ENCODE measurements at places on chromosomes 2 and 18. TPM values are rescaled to one million over a fixed set of nuclear protein-coding genes. Genes with fewer than 3 reads are reported as not detected.

Gene STK36
- 17.8 TPM for total RNA-seq

- no peak for DNase-seq
These were observed 26.3 kb downstream of the ATP8B1 start for GRCh38 chr18:57776767-57777166.

Gene VAMP5
- 14.0 TPM for total RNA-seq

Gene CIAO1
- total RNA-seq, result 56.0 TPM

DNA sequence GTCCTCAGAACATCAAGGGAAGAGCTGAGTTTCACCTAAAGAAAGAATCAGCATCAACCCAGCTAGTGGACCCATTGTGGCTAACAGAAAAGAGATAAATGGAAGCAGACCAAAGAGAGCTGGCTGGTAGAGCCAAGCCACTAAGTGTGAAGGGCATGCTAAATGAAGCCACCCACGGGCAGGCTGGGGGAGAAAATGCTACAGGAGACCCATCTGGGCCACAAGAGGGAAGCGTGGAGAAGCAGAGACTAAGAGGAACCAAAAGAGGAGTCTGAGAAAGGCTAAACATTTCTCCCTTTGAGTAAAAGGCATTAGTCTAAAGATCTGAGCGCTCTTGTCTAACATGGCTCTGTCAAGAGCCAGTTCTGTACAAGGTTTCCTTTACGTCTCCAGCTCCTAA is 15.8 kb downstream of the CWC22 start:
- DNase-seq, result no peak

Gene LIMS4
- total RNA-seq, result 0.40 TPM

DNA sequence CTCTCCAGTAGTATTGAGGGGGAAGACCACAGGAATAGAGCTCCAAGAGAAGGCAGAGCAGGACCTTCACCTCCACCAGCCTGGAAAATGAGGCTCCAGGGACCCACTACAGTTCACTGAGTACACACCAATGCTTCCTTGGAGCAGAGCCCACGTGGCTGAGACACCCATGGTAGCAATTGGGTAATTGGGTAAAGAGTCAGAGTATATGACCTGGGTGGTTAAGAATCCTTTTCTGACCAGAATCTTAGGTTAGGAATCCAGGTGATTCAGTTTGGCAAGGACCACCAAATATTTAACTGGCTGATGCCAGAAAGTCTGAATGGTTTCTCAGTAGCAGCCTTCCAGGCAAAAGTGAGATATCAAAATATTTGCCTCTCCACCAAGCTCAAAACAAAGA is 107.7 kb downstream of the MDH1 start:
- no peak for DNase-seq

- no peak for DNase-seq
These were observed 27.1 kb upstream of the BARD1 start for GRCh38 chr2:214836568-214836967.

DNA sequence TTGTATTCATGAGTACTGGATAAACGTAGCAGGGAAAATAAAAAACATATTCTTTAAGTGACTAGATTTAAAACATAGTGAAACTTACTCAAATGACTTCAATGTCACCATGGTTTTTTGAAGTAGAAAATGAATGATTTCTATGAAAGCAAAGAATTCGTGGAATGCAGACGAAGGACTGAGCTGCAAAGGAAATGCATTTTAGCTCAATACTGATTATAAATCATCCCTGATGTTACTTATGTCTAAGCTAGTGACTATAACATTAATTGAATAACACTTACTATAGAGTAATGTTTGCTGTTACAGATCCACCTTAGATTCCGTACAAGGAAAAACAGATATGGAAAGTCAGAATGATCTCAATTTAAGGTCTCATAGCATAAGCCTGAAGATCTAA is 1257.7 kb upstream of the CDH2 start:
- DNase-seq, result no peak

DNA sequence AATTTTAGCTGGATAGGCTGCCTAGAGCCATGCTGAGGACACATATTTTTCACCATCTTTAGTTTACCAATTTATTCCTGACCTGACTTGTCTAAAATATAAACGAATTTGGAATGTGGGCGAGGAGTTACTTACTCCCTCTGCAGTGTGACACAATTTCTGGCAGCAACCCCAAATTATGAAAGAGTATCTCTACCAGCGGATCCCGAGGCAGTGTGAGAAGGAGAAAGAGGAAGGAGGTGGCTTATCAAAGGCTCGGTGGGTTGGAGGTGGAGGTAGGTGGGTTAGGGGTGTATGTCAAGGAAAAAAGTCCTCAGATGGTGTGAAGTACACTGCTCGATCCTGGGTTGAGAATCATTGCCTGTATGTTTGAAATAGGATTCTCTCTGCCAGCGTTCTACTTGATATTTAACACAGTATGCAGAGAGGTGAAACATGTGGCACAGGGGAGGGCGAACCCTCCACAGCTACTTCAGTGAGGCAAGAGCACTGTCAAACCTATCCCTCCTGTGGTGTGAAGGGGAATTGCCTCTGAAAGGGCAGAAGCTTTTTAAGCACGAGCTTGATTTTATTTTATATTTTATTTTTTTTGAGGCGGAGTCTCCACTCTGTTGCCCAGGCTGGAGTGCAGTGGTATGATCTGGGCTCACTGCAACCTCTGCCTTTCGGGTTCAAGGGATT is 76.0 kb downstream of the RFTN2 start:
- DNase-seq, result no peak

DNA sequence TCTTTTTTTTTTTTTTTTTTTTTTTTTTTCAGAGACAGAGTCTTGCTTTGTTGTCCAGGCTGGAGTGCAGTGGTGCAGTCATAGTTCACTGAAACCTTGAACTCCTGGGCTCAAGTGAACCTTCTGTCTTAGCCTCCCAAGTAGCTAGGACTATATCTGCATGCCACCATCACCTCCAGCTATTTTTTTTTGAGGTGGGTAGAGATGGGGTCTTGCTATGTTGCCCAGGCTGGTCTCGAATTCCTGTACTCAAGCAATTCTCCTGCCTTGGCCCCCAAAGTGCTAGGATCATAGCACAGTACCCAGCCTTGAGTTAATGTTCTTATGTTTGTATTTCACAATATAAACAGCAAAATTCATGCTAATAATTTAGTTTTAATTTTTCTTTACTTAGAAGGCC is 62.9 kb upstream of the IGFBP2 start:
- no peak for DNase-seq

Gene LAMA3
- 31.9 TPM for total RNA-seq

Gene CLEC4F
- total RNA-seq, result 0.12 TPM

DNA sequence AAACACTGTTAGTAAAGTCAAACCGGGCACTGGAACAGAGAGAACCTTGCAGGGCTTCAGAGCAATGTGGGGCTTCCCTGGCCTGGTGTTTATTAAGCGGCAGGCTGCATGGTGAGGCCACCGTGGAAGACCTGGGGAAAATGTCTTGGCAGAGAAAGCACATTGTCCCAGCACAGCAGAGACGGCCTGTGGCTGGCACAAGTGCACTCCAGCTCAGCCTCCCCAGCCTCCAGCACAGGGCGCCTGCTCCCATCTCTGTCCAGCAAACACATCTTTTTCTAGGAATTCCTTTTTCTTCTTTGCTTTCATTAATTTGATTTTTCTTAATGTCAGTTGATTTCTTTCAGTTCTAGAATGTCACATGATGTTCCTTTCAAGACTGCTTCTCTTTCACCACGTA is 138.2 kb upstream of the NFATC1 start:
- no peak for DNase-seq

DNA sequence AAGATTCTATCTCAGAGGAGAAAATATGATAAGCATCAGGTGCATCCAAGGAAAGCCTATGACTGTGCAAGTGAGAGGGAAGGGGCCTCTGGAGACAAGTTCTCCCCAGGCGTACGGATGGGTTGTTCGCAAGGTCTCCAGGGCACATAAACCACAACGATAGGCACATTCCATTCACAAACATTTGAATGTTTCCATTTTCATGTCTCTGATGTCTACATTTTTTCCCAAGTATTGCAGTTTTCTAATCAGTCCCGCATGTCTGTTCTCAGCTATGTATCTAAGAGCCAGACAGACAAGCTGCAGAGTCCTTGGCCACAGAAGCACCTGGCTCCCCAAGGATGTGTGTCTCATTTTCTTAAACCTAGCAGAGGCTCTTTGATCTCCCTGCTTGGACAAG is 28.0 kb downstream of the OSR1 start:
- DNase-seq, result no peak

Gene FZD7
- 2.3 TPM for total RNA-seq

DNA sequence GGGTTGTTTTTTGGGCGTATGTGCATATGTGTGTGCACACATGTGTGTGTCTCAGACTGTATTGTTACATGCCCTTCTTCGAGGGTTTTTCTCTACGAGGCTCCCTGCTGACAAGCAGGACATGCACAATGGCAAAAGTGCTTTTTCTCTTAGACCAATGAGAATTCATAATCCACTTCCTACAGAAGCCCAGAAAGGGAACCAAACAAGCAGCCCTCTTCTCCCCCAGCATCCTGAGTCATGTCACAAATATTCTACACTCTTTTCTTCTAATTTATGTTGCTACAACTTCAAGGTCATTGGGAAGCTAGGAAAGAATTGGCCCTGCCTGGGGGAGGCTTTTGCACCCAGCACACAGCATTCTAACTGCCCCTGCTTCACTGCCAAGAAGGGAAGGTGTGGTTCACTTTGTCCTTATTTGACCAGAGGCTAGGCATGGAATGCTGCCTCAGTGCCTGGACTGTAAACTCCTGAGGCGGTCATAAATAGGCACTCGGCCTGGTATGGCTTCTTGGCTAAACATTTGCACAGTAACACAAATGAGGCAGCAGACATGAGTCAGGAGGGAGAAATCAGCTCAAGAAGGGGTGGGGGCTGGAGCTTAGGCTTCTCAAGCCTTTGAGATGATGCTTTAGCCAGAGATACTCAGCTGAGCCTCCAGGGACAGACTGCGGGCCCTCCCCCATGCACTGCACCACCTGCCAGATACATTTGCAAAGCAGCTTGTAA is 92.7 kb upstream of the KLF7 start:
- DNase-seq, result peak; percentile 56

Gene HTR2B
- not detected for total RNA-seq

Gene KCNS3
- total RNA-seq, result 17.5 TPM

DNA sequence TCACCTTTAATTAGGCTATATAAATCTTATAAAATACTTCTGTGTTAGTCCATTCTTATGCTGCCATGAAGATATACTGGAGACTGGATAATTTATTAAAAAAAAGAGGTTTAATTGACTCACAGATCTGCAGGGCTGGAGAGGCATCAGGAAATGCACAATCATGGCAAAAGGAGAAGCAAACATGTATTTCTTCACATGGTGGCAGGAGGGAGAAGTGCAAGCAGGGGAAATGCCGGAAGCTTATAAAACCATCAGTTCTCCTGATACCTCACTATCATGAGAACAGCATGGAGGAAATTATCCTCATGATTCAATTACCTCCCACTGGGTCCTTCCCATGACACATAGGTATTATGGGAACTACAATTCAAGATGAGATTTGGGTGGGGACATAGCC is 504.4 kb downstream of the RIT2 start:
- DNase-seq, result no peak

- DNase-seq, result no peak
These were observed 138.1 kb downstream of the DNAH6 start for GRCh38 chr2:84654414-84654813.

DNA sequence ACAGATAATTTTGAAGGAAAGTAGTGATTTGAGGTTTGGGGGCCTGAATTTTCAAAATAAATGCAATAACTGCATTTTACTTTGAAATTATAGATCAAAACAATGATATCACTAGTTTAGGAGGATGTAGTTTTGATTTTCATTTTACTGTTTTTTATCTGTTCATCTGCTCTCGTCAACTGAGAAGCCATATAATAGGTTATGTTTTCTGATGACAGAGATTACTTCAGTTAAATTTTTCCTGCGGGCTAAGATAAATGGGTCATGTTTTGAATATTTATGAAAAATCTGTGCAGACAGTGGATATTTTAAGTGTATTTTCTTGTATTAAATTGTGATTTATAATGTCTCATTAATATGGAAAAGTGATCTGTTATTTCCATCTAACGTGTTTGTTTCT is 573.4 kb downstream of the CPS1 start:
- DNase-seq, result no peak
